GM23338 (cell line): ENCODE measurements at places on chromosomes 4 and X.

GRCh38 chr4:40678421-40678820 is 48.8 kb upstream of the RBM47 start:
- DNase-seq, result no peak

GRCh38 chr4:183348706-183349659 is 26.8 kb upstream of the CLDN24 start:
- no peak for DNase-seq

- DNase-seq, result peak; percentile 34
Measured at GRCh38 chr4:6633091-6633906, 7.2 kb upstream of the MRFAP1 start.

- DNase-seq, result no peak
Measured at GRCh38 chrX:15356444-15356843, 21.1 kb upstream of the PIGA start.

DNA sequence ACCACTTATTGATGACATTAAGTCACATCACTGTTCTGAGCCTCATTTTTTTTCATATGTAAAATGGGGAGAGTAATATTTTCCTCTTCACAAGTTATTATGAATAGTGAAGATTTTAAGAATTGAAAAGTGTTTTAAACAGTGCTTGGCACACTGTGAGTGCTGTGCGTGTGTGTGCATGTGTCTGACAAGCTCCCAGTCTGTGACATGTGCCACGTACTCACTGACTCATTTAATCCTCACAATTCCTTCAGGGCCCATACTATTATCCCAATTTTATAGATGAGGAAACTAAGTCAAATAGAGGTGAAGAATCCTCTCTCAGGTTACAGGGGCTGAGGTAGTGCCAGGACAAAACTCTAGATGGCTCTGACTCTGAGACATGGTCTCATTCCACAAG is 114.1 kb upstream of the NWD2 start:
- DNase-seq, result no peak

DNA sequence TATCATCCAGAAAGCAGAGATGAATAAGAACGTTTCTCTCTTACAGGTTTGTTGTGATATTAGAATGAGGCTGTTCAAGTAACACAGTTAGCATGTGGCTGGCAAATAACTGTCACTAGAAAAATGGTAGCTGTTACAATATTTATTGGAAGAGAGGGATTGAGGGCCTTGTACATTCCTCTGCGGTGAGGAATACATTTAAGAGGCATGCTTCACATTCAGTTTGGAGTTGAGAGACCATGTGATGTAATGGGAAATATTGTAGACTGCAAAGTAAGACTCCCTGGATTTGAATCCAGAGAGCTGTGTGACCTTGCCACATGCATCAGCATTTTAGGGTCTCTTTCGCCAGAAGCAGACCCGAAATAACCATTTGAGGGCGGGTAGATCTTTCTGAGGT is 104.8 kb upstream of the KIT start:
- DNase-seq, result no peak

GRCh38 chr4:86592553-86593249 is 1.4 kb upstream of the PTPN13 start:
- DNase-seq, result no peak

DNA sequence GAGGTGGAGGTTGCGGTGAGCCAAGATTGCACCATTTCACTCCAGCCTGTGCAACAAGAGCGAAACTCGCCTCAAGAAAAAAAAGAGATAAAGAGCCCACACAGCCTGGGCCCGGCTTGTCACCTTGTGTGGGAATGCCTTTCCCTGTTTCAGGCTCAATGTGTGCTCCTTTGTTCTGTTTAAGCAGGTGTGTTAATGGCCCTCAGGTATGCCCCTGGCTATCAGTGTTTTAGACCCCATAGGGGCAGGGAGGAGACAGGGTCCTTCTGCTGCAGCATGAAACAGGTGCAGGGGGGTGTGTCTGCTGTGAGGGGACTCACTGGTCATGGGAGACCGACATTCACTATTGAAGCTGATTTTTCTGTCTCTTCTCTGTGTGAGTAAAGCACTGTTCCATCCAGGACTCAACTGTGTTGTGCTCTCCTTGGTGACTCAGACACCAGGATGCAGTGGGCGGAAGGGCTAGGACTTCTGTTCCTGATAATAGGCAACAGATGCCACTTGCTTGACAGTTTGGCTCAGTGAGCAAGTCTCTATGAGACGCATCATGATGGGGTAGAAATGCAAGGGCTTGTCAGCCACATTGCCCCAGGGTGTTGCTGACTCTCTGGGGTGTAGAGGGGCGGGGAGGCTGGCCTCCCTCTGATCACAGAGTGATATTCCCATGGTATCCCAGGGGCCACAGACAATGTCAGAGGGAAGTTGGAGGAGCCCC is 15.6 kb upstream of the LAP3 start:
- no peak for DNase-seq

- DNase-seq, result no peak
Measured at GRCh38 chr4:3285558-3286334, 7.1 kb upstream of the RGS12 start.

DNA sequence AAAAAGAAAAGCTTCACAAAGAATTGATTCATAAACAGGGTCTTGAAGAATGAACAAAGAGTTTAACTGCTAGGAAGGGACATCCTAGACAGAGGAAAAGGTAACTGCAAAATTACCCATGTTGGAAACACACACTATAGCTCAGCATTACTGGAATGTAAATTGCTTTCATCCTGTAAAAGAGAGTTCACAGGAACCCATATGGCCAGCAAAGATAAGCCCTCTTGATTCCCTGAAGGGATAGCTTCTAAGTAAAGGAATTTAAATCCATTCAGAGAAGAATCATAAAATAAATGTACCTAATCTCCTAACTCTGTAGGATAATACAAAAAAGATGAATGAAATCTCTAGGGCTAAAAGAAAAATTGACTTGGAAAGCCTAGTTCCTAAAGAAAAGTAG is 107.1 kb upstream of the INTU start:
- no peak for DNase-seq

DNA sequence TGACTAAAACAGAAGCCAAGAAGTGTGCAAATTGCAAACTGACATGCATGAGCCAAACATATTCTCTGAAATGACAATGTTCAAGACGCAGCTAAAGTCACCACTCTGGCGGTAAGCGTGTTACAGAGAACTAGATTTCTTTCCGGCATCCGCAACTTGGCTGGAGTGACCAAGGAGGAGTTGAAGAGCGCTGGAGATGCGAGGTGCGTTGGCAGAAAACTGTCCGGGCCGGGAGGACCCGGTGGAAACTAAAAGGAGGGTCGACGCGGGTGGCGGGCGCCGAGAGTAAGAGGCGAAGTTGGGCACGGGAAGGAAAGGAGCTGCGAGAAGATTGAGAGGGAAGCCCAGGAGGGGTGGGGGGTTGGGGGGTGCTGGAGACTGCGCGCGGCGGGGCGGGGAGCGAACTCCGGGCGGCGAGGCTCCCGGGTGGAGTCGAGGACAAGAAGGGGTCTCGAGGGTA is 807 bp downstream of the SEL1L3 start:
- peak; percentile 64 for DNase-seq

GRCh38 chr4:48178931-48179330 is 44.9 kb upstream of the TXK start:
- peak; percentile 67 for DNase-seq

GRCh38 chr4:6134612-6135220 is 65.6 kb downstream of the JAKMIP1 start:
- DNase-seq, result peak; percentile 11

DNA sequence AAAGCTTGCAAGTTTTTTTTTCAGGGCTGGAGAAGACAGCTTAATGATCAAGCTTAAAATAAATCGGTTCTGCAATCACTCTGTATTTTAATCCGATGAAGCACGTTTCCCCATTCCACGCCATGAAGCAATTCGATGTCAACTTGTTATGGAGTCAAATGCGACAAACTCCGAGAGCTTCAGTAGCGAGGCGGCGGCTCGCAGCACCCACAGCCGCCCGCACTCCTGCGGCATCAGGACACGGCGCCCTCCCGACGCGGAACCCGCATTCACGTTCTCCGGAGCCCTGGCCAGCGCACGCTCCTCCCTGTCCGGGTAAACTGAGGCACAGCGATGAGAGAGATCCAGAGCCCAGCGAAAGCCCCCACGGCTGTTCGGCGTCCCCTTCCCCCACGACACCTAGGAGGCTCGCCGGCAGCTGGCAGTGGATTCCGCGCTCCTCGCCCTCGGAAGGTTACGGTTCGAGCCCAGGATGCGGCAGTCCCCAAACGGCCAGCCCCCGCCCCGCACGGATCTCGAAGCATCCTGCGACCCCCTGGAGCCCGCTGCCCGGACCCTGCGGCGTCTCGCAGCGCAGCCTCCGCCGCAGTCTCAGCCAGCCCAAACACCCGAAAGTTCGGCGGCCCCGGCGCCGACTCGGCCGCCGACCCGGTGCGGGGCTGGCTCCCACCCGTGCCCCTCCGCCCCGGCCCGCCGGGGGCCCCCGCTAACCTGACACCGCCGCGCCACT is 507 bp downstream of the MFAP3L start:
- DNase-seq, result peak; percentile 51

DNA sequence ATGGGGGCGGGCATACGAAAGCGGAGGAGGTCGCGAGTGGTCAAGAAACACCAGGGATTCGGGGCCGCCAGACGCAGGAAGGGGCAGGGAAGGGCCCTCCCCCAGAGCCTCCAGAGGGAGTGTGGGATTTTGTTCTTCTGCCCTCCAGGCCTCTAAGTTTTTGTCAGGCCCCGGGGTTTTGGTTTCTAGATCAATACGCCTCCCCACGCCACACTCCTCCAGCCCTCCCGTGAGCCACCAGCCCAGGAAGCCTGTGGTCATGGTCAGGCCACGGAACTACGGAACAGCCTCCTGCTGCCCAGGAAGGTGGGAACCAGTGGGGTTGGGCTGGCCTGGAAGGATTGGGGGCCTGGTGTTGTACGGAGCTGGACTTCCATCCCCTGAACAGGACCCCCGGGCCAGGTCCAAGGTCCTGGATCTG is 38.4 kb downstream of the CPLX1 start:
- DNase-seq, result no peak

DNA sequence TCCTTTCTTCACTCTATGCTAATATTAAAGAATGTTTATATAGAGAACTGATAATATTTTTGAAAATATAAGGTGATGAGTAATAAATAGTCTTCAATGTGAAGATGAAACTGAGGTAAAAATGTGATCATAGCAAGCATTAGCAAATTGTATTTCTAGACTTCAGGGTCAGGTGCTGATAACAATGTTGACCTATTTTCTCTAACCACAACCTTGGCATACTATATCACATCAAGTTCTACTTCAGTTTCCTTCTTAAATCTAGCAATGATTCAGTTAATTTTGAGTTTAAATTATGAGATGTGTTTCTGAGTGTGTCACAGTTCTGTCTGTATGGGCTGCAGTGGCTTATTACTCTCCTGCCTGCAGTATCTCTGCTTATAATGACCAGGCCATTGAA is 209.4 kb downstream of the RAPGEF2 start:
- DNase-seq, result no peak

- no peak for DNase-seq
Measured at GRCh38 chrX:5891378-5891777, 337.3 kb downstream of the NLGN4X start.

DNA sequence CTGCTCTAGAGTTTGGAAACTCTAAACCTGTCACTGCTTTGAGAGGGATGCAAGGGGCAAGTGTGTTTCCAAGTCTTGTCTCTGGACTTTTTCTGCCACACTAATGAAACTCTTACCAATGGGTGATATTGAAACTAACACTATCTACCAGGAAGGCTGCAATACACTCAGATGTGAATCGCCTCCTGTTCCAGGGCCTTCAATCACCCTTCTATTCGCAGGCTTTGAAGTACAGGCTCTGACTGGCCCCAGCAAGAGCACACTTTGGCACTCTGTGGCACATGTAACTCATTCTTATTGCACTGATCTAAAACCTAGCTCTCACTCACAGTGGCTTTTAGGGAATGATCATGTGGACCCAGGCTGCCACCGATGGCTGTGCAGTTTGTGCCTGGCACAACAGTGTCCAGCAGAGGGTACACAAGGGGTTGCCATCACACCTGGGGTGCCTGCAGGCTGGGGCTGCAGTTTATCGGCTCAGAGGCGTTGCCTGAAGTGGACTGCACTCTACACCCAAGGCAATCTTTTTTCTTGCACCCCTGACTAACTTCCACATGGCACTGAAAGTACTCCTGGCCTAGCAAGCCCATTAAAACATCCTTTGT is 210.8 kb downstream of the MGST2 start:
- no peak for DNase-seq

- no peak for DNase-seq
Measured at GRCh38 chr4:33494150-33494549, 2750.2 kb downstream of the ARAP2 start.

- DNase-seq, result peak; percentile 38
Measured at GRCh38 chr4:6379767-6380745, 92.4 kb downstream of the PPP2R2C start.

- no peak for DNase-seq
Measured at GRCh38 chr4:174910271-174910670, 7.9 kb upstream of the ADAM29 start.

GRCh38 chr4:95546866-95547714 is 1.7 kb downstream of the UNC5C start:
- peak; percentile 53 for DNase-seq

GRCh38 chrX:21374994-21375707 is 933 bp downstream of the CNKSR2 start:
- DNase-seq, result peak; percentile 23

GRCh38 chrX:13047759-13048158 is 3.3 kb upstream of the FAM9C start:
- DNase-seq, result no peak

DNA sequence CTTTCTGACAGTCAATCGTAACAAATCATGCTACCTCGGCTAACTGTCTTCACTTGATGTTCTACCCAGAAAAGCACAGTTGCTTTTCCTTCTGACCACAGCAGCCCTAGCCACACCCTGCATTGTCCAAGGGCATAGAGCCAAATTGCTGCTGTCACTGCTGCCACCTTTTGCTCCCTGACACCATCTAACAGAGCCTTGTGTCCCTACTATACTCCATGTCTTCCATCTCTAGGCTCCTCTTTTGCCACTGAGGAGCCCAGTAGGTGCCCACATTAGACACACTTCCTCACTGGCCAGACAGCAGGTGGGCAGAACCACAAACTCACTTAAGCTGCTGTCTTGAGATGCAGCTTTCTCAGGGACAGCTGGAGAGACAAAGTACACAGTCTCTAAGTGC is 91.4 kb downstream of the ANXA3 start:
- DNase-seq, result no peak

DNA sequence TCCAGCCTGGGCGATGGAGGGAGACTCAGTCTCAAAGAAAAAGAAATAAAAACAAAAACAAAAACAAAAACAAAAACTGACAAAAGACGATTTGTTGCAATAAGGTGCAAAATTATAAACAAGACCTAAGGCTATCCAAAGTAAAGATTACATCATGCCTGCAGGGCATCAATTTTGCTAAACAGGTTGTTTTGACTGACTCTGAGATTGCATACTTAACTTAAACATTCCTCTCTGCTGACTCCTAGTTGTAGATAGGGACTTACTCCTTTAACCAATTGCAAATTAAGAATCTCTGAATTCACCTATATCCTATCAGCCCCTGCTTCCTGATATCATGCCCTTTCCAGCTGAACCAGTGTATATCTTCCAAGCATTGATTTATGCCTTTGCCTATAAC is 2687.3 kb downstream of the PCDH7 start:
- DNase-seq, result peak; percentile 14
